ENCODE measurements at places on chromosomes 12 and 14.

GRCh38 chr14:59664741-59665140, 88.1 kb upstream of the CCDC175 start:
- DNase-seq: no peak

DNA sequence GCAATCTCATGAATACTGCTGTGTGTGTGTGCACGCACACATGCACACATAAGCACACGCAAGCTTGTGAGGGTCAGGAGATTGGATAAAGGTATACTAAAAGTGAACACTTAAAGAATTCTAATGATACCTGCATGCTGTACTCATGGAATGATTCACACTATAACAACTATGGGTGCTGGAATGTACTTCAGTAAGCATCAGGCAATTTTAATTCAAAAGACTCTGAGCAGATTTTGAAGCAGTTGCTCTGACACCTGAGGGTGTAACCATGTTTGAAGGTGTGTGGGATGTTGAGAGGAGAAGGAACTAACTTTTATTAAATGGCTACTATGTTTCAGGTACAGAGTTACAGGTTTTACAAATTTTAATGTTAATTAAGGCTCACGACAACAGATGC, 61.6 kb downstream of the GARIN6 start:
- no peak for DNase-seq

GRCh38 chr14:65095633-65096205, 6.6 kb downstream of the MAX start:
- DNase-seq: no peak

DNA sequence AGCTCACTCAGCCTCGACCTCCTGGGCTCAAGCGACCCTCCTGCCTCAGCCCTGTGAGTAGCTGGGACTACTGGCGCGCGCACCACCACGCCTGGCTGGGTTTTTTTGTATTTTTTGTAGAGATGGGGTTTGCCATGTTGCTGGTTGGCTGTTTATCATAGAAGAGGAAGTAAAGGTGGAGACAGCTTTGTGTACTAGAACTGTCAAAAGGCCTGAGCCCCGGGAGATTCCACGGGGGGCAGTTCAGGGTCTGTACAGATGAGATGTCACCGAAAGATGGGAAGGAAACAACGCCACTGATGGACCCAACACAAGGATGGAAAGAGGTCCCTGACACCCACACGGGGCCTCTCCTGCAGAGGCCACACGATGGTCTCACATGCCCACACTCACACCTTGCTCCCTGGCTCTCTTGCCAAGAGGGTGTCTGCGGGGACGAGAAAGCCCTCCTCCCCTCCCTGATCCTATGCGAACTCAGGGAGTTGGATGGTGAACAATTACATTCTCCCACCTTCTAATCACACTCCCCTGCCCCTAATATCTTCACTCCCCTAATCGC, 66.6 kb downstream of the KDM2B start:
- DNase-seq: no peak

DNA sequence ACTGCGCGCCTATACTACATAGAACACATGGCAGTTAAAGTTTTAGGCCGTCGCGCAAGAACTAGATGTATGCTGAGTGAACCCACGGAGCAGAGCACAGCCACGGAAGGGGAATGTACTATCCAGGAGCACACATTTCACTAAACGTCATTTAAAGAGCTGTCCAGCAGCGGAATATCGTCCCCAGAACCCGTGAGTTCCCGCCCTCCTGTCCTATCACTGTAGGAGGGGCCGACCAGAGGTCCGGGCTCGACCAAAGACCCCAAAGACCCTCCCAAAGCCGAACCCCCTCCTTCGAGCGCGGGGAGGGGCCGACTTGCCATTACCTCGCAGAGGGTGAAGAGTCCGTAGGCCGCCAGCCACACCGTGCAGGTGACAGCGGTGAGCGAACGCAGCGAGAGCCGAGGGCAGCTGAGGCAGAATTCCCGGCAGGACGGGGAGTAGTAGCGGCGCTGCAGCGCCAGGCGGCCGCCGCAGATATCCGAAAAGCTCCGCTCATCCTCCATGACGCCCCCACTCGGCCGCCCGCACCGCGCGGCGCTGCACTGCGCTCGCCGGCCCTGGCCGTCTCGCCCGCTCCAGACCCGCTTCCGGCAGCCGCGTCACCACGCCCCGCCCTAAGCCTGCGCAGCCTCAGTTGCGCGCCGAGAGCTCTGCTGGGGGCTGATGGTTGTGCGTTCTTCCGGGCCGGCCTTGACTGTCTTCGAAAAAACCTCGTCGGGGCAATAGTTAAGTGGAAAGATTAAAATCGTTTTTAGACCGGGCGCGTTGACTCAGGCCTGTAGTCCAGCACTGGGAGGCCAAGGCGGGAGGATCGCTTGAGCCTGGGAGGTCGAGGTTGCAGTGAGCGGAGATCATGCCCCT, at the start of gene PIGH:
PIGH (minus strand) TSS at position 571 of the 864 bp plus-strand sequence; CDS start at position 506, 65 bp downstream.
- peak; percentile 89 for DNase-seq

DNA sequence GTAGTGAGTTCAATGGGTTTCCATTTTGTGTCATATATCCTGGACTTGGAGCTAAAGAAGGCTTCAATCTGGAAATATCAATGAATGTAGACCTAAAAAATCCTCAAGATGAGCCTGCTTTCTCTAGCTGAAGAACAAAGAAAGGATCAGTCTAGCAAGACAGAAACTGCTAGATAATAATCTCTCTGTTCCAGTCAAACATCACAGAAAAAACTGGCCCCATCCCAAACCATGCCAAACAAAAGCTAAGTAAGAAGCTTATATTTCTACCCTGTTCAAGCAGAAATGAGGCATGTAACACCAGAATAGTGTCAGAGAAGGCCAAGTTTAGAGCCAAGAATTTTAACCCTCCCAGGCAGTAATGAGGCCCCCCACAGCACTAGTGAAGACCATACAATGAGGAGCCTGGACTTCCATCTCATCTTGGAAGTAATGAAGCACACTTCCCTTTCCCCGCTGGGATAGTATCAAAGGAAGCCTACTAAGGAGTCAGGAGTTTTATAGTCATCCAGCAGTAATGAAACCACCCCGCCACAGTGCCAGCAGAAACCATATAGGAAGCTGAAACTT, 95.8 kb downstream of the NELL2 start:
- DNase-seq: no peak

GRCh38 chr14:105420101-105420973, 710 bp downstream of the MTA1 start:
- DNase-seq: no peak

DNA sequence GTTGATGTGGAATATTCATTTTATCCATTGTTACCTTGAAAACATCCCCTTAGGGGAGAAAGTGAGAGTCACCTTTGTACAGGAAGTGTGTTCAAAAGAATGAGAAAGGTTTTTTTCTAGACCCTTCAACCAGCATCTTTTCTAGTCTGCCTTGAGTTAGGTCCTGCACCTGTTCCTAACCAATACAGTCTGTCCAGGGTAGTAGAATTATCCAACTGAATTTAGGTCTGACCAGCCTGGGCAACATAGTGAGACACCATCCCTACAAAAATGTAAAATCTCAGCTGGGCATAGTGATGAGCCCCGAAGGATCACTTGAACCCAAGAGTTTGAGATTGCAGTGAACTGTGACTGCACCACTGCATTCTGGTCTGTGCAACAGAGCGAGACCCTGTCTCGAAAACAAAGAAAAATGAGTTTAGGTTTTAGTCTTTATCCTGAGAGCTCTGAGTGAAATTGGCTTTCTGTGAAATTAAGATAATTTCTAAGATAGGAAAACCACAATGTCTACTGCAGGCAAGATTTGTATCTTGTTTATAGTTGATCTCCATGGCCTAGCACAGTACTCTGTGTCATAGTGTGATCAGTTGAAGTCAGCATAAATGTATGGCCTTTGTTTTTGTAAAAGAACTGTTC, 25.2 kb downstream of the ARHGAP5 start:
- DNase-seq: no peak

GRCh38 chr12:34605955-34606748, 583.9 kb downstream of the ALG10 start:
- no peak for DNase-seq

DNA sequence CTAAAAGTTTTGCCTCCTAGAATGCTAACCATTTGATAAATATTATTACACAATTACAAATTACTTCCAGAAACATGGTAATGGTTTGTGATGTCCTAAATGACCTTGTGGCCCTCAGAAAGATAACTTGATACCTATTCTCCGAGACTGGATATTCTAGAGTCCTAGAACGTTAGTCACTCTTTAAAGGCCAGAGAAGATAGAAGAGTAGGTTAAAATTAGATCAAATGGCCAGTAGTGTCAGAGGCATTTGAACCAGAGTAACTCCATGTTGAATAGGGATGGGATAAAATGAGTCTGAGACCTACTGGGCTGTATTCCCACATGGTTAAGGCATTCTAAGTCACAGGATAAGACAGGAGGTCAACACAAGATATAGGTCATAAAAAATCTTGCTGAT, 96.6 kb upstream of the ADAMTS20 start:
- no peak for DNase-seq

DNA sequence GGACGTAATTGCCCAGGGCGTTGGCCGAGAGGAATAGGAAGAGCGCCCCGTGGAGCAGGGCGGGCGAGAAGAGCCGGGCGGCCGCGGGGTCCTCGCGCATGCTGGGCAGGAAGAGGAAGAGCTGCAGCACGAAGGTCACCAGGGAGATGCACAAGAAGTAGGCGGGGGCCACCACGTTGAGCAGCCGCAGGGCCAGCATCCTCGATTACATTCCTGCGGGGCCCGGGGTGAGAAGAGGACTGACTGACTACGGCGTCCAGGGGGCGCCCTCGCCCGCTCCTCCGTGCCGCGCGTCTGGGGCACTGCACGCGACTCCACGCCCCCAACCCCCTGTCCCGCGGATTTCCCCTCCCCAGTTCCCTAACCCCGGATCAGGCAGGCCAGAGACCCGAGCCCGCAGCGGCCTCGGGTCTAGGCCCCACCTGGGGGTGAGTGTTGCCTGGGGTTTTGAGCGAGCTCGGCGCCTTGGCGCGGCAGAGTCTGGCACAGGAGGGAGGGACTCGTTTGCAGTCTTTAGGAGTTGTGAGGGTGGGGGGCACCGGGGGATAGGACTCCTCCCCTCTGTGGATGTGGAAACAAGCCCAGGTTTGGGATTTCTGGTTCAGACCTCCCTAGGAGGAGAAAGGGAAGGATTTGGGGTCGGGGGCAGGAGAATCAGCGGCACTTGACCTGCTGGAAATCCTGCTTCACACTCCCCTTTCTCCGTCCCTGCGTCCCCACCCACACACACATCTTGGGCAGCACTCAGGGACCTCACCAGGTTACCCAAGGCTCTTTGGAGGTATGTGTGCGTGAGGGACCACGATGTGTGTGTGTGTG, 1.8 kb downstream of the ZDHHC22 start:
- DNase-seq: no peak

- no peak for DNase-seq
Observed at GRCh38 chr12:114888448-114888847, 204.5 kb upstream of the TBX3 start.

DNA sequence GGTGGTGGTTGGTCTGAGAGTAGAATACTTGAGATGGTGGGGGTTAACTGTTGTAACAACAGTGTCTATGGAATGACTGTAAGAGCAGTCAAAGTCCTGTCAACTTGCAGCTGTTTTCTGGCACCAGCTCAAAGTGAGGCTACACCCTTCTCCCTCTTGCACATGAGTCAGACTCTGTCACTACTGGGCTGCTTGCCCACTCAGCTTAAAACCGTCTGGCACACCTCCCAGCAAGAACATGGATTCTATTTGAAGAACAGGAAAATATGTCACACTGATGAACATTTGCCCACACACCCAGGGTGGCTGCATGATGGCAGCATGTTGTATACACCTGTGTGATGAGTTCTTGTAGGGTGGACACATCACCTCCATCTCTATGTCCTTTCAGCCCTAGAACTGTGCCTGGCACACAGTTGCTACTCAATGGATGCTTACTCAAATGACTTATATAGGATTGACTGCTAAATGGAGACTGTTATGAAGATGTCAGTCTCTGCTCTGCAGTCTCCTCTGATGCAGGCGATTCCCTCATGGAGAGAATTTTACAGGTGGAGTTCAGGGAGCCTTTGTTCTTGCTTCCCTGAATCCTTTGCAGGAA, 19.3 kb upstream of the SERPINA6 start:
- DNase-seq: no peak

DNA sequence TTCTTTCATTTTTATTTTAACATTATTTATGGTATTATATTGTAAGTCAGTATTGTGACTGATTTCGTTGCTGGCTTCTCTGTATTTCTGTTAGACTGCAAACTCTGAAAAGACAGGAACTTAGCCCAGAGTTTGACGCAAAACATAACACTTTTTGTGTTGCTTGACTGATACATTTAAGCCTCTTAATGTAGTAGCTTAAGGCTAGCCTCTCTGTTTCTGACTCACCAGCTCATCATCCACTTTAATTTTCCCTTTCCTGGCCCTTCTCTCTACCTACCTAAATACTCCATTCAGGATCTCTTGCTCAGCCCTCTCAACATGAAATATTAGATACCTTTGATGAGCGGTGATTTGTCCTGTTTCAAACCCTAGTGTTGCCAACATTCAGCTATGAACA, 420.6 kb downstream of the LRFN5 start:
- no peak for DNase-seq

GRCh38 chr12:30329281-30329680, 366.4 kb downstream of the IPO8 start:
- no peak for DNase-seq

GRCh38 chr14:94644102-94644535, 31.9 kb downstream of the SERPINA3 start:
- no peak for DNase-seq

- no peak for DNase-seq
Observed at GRCh38 chr12:12533238-12533829, 29.3 kb downstream of the DUSP16 start.

DNA sequence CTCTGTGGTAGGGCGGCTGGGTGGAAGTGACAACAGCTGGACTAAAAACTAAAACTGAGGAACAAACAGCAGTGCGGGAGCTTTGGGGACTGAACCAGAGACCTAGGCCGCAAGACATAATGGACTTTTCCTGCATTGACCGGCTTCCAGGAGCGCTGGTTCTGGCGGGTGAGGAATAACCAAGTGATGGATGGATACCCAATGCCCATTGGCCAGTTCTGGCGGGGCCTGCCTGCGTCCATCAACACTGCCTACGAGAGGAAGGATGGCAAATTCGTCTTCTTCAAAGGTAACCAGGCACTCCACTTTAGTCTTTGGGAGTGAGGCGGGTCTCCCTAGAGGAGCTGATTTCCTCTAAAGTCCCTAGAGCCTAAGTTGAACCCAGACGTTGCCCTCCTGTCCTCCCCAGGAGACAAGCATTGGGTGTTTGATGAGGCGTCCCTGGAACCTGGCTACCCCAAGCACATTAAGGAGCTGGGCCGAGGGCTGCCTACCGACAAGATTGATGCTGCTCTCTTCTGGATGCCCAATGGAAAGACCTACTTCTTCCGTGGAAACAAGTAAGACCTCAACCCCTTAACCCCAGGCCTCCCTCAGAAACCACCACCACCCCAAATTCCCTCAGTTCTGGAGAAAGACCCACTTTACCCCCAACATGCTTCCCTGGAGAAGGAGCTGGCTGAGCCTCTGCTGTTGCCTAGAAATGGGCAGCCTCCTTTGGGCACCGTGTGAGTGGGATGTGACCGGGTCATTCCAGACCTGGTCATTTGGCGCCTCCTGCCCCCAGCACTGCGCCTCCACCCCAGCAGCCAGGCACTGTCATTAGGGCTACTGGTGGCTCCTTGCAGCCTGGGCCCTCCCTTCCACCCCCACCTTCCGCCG, 8.1 kb downstream of the MMP14 start:
- no peak for DNase-seq

GRCh38 chr14:59394268-59394667, 70.9 kb downstream of the GPR135 start:
- no peak for DNase-seq

- no peak for DNase-seq
Observed at GRCh38 chr14:31657917-31658316, 96.7 kb downstream of the NUBPL start.

GRCh38 chr14:86372402-86372801, 842.5 kb downstream of the FLRT2 start:
- no peak for DNase-seq

Data from activated CD4-positive, CD25-positive, alpha-beta regulatory T cell treated with anti-CD3 and anti-CD28 coated beads, Interleukin-2, amount 50 U/mL, for 16 hours (primary cell).